ENCODE measurements at places on chromosomes 11 and 22. TPM values are rescaled to one million over a fixed set of nuclear protein-coding genes. Genes with fewer than 3 reads are reported as not detected.

The HTR3A gene
- not detected for total RNA-seq

The MMP8 gene
- total RNA-seq: not detected

The OR52I1 gene
- total RNA-seq: not detected

The HMOX1 gene
- 49.2 TPM for total RNA-seq

The PHLDA2 gene
- total RNA-seq: 4.9 TPM

The ANKK1 gene
- not detected for total RNA-seq

The MIOX gene
- total RNA-seq: not detected

The TMEM151A gene
- total RNA-seq: not detected

The TBX10 gene
- not detected for total RNA-seq

The ZNF214 gene
- total RNA-seq: 6.1 TPM

The NUP50 gene
- 56.7 TPM for total RNA-seq

All from endothelial cell of coronary artery (primary cell).